8988T (cell line): ENCODE measurements at places on chromosomes 2 and 18.

DNA sequence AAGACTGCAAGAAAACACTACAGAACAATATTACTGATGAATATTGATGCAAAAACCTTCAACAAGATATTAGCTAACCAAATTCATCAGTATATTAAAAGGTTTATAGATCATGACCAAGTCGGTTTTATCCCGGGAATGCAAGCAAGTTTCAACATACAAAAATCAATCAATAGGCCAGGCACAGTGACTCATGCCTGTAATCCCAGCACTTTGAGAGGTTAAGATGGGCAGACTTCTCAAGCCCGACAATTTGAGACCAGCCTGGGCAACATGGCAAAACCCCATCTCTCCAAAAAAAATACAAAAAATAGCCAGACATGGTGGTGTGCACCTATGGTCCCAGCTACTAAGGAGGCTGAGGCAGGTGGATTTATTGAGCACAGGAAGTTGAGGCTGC is 82.9 kb downstream of the FSIP2 start:
- no peak for DNase-seq

- no peak for DNase-seq
Observed at GRCh38 chr2:114192362-114192761, 250.1 kb upstream of the DPP10 start.

GRCh38 chr2:236193026-236193425 is 24.8 kb upstream of the GBX2 start:
- DNase-seq: no peak

- DNase-seq: no peak
Observed at GRCh38 chr2:199973703-199974102, 18.3 kb downstream of the MAIP1 start.

- no peak for DNase-seq
Observed at GRCh38 chr18:53795610-53796009, 428.9 kb downstream of the MBD2 start.

GRCh38 chr2:46650556-46651001 is 171.2 kb downstream of the TMEM247 start:
- no peak for DNase-seq

DNA sequence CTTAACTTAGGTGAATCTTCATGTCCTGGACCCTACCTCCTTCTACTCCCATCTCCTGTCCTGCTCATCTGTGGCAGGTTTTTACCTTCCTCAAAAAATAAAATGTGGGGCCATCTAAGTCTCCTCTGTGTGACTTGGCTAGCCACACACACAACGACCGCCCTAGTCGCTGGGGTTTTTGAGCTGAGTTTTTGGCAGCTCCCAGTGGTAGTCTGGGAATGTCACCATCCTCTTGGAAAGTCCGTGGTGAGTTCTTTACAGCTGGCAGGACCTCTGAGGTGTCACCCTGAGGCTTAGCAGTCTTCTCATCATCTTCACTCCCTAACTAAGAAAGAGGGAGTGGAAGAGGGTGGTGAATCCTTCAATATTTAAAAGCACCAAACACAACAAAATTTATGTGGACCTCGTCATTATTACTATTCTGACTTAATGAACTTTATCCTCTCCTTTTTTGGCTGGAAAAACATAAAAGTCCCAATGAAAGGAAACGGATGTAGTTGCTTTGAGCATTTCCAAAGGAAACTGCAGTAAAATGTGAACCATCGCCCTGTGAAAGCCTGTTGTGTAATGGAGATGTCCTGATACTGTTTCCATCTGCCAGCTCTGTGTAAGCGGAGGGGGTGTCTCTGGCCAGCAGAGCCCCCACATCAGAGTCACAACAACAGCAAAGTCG is 78.6 kb downstream of the VAPA start:
- DNase-seq: no peak

DNA sequence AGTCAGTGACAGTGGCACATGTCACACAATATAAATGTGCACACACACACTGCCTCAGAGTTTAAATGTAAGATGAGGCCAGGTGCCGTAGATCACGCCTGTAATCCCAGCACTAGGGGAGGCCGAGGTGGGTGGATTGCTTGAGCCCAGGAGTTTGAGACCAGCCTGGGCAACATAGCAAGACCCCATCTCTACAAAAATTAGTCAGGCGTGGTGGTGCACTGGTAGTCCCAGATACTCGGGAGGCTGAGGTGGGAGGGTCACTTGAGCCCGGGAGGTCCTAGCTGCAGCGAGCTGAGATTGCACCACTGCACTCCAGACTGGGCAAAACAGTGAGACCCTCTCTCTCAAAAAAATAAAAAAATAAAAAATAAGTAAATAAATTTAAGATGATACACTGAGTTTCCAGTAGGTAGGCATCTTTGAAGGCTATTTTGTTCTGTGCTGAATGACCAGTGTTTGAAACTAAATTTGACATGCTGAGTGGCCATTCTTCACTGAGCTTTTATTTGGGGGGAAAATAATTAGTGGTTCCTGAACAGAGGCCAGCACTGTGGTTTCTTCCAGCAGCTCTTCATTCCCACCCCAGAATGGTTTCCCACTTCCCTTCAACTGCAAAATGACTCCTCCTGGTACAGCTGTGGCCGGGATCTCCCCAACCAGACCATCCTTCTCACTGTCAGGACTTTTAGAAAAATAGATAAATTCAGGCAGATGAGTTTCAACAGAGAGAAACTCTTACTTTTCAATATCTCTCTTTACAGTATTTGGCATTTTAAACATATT is 44.9 kb downstream of the PSMG2 start:
- DNase-seq: no peak

DNA sequence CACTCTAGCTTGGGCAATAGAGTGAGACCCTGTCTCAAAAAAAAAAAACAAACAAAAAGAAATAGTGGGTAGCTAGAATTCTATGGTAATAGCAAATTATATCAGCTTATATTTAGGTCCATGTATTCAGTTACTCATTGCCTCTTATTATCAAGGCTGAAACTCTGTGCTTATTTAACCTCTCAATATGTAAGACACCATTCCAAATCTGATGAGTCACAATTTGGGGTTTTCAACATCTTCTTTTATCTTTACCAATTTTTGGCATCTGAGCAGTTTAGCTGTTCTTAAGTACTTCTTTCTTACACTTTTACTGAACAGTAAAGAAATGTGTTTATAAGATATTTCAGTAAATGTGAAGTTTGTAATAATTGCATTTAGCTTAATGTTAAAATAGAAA is 69.3 kb downstream of the TTC27 start:
- no peak for DNase-seq

- no peak for DNase-seq
Observed at GRCh38 chr2:38522754-38523349, 79.9 kb downstream of the HNRNPLL start.

- DNase-seq: no peak
Observed at GRCh38 chr2:3463944-3464343, 55.4 kb downstream of the ADI1 start.

DNA sequence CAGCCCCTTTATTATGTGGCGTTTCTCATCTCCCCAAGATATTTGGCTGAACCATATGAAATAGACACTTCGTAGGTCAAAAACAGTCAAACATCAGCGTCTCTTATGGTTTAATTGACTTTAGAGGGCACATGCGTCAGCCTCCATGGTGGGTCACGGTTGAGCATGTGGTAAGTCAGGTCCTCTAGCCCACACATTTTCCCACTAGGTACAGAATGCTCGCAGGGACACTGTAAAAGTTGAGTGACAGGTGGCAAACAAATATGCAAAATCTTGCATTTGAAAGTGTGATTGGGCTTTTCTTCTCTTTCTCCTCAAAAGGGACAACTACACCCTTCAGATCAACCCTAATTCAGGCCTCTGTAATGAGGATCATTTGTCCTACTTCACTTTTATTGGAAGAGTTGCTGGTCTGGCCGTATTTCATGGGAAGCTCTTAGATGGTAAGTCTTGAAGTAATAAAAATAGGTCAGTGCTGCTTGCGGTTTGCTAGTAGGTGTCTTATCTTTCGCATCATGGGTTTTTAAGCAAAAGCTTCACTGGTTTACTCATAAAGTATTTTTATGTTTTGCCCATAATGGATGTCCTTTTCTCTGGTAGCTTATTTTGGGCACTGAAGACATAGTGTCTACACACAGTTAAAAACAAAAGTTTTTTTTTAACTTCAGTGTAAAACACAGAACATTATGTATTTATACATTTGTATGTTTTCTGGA is 261.3 kb downstream of the ALPK2 start:
- DNase-seq: no peak

- no peak for DNase-seq
Observed at GRCh38 chr2:112004253-112004645, 50.8 kb upstream of the TMEM87B start.
